SK-N-SH (cell line): ENCODE measurements at places on chromosomes 1 and 21. TPM values are rescaled to one million over a fixed set of nuclear protein-coding genes. Genes with fewer than 3 reads are reported as not detected.
A peak's percentile ranks its signal among the peaks of the same experiment; 100 is the strongest.

GRCh38 chr21:36706951-36707762 lies 8.2 kb downstream of the SIM2 start:
- no peak overlapping the region for H3K4me3 ChIP-seq
- H3K27ac ChIP-seq, result no peak overlapping the region
- H3K4me1 ChIP-seq, result no peaks in the 10 kb centered on the region; the same call in 1 of the 2 replicates
- peak; percentile 57 for DNase-seq

- no peak for DNase-seq
- peak overlapping the region; percentile 93 for H3K27ac ChIP-seq
- H3K4me3 ChIP-seq, result no peak overlapping the region
Measured at GRCh38 chr1:225762002-225762441, 15.6 kb upstream of the SRP9 start.

DNA sequence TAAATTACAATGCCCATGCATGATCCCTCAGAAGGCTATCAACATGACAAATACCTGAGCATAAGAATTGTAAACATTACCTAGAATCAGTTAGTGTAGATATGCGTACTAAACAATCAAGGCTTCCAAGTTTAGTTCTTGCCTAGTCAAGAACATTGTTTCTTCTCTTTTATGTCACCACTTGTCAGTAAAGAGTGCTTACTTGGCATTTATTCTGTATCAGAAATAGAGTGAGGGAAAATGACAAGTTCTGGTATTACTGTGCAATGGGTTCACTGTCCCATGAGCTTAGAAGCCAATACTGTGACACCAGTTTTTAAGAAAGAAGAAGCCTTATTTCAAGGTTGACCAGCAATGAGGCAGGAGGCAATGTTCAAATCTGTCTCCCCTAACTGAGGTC lies 22.7 kb upstream of the OR6N2 start:
- H3K27me3 ChIP-seq, result no peaks in the 10 kb centered on the region
- H3K27ac ChIP-seq, result no peak overlapping the region
- no peak for DNase-seq
- H3K4me1 ChIP-seq, result no peaks in the 10 kb centered on the region

DNA sequence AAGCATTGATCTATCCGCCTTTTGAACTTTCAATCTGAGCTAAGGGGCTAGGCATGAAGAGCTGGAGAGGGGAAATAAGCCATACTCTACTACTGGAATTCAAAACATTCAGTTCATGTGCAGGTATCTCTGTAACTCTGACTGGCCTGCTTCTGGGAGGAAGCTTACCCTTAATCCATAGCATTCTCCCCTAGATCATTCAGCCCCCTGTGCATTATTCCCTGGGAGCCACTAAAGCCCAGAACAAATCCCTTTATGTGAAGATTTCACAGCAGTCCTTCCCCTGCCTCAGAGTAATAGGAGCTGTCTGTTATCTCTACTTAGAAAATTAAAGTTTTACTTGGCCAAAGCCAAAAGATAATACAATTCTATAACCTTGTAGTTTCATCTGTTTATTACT lies 300.7 kb downstream of the SEC16B start:
- no peaks in the 10 kb centered on the region for H3K36me3 ChIP-seq
- no peaks in the 10 kb centered on the region for H3K4me1 ChIP-seq
- H3K4me3 ChIP-seq, result no peak overlapping the region
- no peak overlapping the region for H3K27ac ChIP-seq

DNA sequence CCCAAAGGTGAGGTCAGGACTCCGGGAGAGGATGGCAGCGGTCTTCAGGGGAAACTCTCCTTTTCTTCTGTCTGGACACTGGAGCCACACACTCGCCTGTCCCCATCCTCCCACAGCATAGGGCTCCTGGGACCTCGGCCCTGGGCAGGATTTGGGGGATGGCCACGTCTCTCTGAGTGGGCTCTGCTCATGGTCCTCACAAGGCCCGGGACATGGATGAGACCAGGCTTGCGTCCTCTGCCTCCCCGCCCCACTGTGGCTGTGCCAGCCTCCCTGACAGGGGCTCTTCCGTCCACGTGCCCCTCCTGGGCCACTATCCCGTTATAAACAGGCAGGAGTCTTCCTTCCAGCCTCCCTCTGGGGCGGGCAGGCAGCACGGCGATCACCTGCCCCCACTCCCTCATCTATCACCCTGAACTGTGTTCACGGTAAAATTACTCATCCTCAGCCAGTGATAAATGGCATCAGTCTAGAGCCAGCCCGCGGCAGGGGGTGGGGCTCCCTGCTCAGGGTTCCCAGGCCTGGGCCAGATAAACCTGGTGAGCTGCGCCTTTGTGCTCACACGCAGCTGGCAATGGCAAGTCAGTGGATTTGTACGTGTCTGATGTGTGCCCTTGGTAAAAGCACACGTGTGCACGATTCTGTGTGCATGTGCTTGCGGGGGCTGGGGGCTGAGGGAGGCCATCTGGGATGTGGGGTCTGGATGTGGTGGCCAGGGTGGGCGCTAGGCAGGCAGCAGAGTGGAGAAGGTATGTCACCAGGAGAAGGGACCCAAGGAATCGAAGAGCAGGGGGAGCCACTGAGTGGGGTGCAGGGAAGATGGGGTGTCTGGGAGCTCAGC lies 12.6 kb upstream of the SAMD11 start:
- H3K4me1 ChIP-seq, result no peaks in the 10 kb centered on the region; the same call in 1 of the 2 replicates
- no peaks in the 10 kb centered on the region for H3K27me3 ChIP-seq
- no peak overlapping the region for H3K27ac ChIP-seq

GRCh38 chr1:115084902-115085511 lies 4.3 kb downstream of the TSPAN2 start:
- H3K4me3 ChIP-seq, result no peak overlapping the region
- no peak overlapping the region for H3K27ac ChIP-seq
- peak; percentile 56 for DNase-seq
- H3K36me3 ChIP-seq, result no peaks in the 10 kb centered on the region
- peaks cover 21% of the 10 kb centered on the region for H3K4me1 ChIP-seq

- H3K4me3 ChIP-seq, result no peak overlapping the region
- H3K27me3 ChIP-seq, result no peaks in the 10 kb centered on the region
- DNase-seq, result no peak
- H3K4me1 ChIP-seq, result no peaks in the 10 kb centered on the region; the same call in 1 of the 2 replicates
- H3K27ac ChIP-seq, result no peak overlapping the region
- H3K36me3 ChIP-seq, result no peaks in the 10 kb centered on the region
Measured at GRCh38 chr1:56908619-56909221, 54.1 kb downstream of the C8A start.

GRCh38 chr1:89295187-89295586 lies 22.5 kb upstream of the GBP5 start:
- H3K27ac ChIP-seq, result no peak overlapping the region
- DNase-seq, result no peak
- H3K36me3 ChIP-seq, result no peaks in the 10 kb centered on the region
- no peaks in the 10 kb centered on the region for H3K4me1 ChIP-seq
- no peak overlapping the region for H3K4me3 ChIP-seq
- no peaks in the 10 kb centered on the region; the same call in 1 of the 2 replicates for H3K27me3 ChIP-seq

DNA sequence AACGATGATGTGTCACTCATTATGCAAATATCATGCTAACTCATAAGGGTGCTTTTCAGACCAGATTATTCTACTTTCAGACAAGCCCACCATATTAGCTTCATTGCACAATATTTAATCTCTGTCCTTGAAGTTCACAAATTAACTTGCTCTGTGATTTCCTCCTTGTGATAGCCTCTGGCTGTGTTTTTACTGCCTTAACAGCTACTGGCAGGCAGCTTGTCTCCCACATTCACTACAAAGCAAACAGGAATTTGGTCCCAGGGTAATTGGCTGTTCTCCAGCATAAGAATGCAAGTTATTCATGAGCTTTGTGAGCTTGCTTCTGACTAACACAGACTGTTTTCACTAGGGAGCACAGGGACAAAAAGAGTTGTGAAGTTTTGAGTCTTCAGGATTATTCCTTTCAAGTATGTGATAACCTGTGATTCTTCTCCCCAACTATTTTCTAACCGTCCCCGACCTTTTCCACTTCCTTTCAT lies 87.9 kb upstream of the HMCN1 start:
- peaks cover 9% of the 10 kb centered on the region for H3K4me1 ChIP-seq
- H3K27me3 ChIP-seq, result no peaks in the 10 kb centered on the region
- H3K36me3 ChIP-seq, result no peaks in the 10 kb centered on the region

- H3K4me1 ChIP-seq, result peaks cover 24% of the 10 kb centered on the region
- H3K27me3 ChIP-seq, result no peaks in the 10 kb centered on the region
- no peak overlapping the region for H3K27ac ChIP-seq
- no peak overlapping the region for H3K4me3 ChIP-seq
Measured at GRCh38 chr1:41358131-41359021, 2.9 kb upstream of the FOXO6 start.

GRCh38 chr1:36628804-36629203 lies 146.1 kb upstream of the CSF3R start:
- H3K27ac ChIP-seq, result no peak overlapping the region
- H3K36me3 ChIP-seq, result no peaks in the 10 kb centered on the region
- H3K4me1 ChIP-seq, result no peaks in the 10 kb centered on the region
- no peak for DNase-seq
- H3K27me3 ChIP-seq, result no peaks in the 10 kb centered on the region

DNA sequence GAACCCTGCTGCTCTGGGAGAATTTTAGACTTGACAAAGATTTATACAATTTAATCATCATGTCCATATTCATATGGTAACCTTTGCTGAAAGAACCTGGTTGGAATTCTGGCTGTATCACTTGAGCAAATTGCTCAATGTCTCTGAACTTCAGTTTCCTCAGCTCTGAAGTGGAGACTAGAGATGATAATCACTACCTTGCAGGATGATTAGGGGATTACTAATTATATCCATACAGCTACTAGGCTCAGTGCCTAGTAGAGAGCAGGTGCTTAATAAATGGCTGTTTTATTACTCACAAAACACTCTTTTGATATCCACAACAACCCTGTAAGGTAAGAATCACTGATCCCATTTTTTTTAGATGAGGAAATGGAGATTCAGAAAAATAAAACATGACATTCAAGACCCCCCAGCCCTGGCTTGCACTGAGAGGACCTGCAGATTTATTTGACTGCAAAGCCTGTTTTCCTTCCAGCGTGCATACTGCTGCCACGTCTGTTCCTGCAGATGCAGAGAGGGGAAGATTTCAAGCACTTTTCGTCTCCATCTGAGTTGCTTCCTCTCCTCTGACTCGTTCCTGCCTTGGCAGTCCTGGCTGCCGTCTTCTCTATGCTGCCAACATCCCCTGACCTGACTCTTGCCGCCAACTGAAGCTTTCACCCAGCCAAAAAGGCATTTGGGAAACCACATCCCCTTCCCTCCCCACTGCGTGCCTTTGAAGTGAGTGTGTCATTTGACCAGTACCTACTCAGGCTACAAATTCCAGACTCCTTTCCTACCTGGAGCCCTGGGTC lies 203.0 kb downstream of the PLPP3 start:
- peak; percentile 6 for DNase-seq
- H3K4me3 ChIP-seq, result no peak overlapping the region
- H3K27me3 ChIP-seq, result no peaks in the 10 kb centered on the region
- 0 out of 2 replicates have a peak, but pooled peaks cover 7% of the 10 kb centered on the region for H3K4me1 ChIP-seq
- peak overlapping the region; percentile 39; the same call in 1 of the 2 replicates for H3K27ac ChIP-seq
- no peaks in the 10 kb centered on the region for H3K36me3 ChIP-seq

DNA sequence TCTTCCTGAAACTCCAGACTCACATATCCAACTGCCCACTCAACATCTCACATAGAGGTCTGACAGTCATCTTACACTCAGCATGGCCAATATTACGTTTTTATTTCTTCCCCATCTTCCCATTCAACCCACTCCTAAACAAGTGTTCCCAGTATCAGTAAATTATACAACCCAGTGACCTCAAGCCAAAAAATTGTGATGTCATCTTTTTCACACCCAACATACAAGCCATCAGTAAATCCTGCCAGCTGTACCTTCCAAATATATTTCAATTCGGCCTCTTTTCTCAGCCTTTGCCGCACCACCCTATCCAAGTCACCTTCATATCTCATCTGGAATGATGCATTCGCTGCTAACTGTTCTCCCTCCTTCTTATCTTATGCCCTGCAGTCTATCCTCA lies 19.6 kb downstream of the UBR4 start:
- no peak for DNase-seq
- peaks cover 76% of the 10 kb centered on the region for H3K36me3 ChIP-seq
- H3K4me1 ChIP-seq, result no peaks in the 10 kb centered on the region
- H3K4me3 ChIP-seq, result no peak overlapping the region

DNA sequence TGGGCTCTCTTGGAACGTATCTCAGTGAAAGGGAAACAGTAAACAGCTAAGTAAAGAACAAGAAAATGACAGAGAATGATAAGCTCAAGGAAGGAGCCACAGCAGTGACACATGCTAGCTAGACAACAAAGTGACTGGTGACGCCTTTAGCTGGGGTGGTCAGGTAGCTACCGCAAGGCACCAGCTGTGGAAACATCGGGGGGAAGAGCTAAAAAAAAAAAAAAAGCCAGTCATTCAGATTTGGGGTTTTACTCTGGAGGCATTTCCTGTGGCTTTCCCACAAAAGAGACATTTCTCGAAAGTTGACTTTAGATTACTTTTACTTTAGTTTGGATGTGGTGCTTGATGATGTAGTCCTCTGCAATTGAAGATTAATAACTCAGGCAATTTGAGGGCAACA lies 2.1 kb downstream of the FHAD1 start:
- no peak for DNase-seq
- H3K4me1 ChIP-seq, result no peaks in the 10 kb centered on the region
- H3K36me3 ChIP-seq, result no peaks in the 10 kb centered on the region
- H3K27me3 ChIP-seq, result no peaks in the 10 kb centered on the region
- no peak overlapping the region for H3K4me3 ChIP-seq

GRCh38 chr1:27725374-27726172 lies at the start of gene FAM76A:
FAM76A (plus strand) TSS chr1:27725961; CDS start chr1:27726081, 120 bp downstream.
- H3K4me1 ChIP-seq, result peaks cover 3% of the 10 kb centered on the region
- H3K27ac ChIP-seq, result peak within 1 kb of the TSS; percentile 74
- peak; percentile 99 for DNase-seq
- H3K36me3 ChIP-seq, result no peaks in the 10 kb centered on the region
- H3K27me3 ChIP-seq, result no peaks in the 10 kb centered on the region

- H3K36me3 ChIP-seq, result no peaks in the 10 kb centered on the region
- no peak overlapping the region for H3K27ac ChIP-seq
- no peaks in the 10 kb centered on the region for H3K27me3 ChIP-seq
- H3K4me3 ChIP-seq, result no peak overlapping the region
Measured at GRCh38 chr21:27622631-27623030, 655.7 kb upstream of the ADAMTS5 start.

DNA sequence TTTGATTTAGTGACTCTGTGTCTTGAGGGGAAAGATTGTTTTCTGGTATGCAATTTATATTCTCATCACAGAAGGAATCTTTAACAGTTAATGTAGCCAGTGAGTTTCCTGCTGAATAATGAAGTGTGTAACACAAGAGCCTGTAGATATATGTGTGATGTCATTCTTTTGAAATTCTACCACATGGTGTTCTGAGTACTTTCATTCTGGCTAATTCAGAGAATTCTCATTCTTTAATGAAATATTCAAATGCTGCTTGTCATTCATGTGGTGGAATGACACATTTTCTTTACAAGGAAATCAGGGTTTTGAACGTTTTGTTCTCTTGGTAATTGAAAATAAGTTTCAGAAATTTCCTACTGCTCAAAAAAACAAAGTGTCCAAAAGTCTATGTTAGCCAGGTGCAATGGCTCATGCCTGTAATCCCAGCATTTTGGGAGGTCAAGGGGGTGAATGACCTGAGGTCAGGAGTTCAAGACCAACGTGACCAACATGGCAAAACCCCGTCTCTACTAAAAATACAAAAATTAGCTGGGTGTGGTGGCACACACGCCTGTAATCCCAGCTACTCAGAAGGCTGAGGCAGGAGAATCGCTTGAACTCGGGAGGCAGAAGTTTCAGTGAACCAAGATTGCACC lies 79.6 kb downstream of the MAP3K21 start:
- H3K4me1 ChIP-seq, result peaks cover 6% of the 10 kb centered on the region; the same call in 1 of the 2 replicates
- H3K4me3 ChIP-seq, result no peak overlapping the region
- H3K36me3 ChIP-seq, result no peaks in the 10 kb centered on the region
- DNase-seq, result no peak

PPM1J gene
- polyA plus RNA-seq, result 5.3 and 6.7 TPM in 2 replicates

FCGR3A gene
- polyA plus RNA-seq, result not detected in 2 replicates

KCNJ9 gene
- polyA plus RNA-seq, result 0.02 and 0.05 TPM in 2 replicates

PCSK9 gene
- polyA plus RNA-seq, result 0.02 and 0.03 TPM in 2 replicates

OLFML3 gene
- polyA plus RNA-seq, result 26.1 and 28.3 TPM in 2 replicates

VANGL2 gene
- polyA plus RNA-seq, result 13.4 and 17.5 TPM in 2 replicates

RAP1GAP gene
- polyA plus RNA-seq, result 0.78 and 0.99 TPM in 2 replicates

AGRN gene
- 24.0 and 31.6 TPM in 2 replicates for polyA plus RNA-seq

RNF186 gene
- not detected in 2 replicates for polyA plus RNA-seq

KLHL12 gene
- 22.6 and 33.0 TPM in 2 replicates for polyA plus RNA-seq
